T-helper 17 cell (primary cell): ENCODE measurements at places on chromosomes 16 and 17.

- no peak for DNase-seq
Measured at GRCh38 chr16:78258375-78259065, 159.1 kb downstream of the WWOX start.

- DNase-seq = no peak
Measured at GRCh38 chr16:25922438-25922837, 230.7 kb downstream of the HS3ST4 start.

DNA sequence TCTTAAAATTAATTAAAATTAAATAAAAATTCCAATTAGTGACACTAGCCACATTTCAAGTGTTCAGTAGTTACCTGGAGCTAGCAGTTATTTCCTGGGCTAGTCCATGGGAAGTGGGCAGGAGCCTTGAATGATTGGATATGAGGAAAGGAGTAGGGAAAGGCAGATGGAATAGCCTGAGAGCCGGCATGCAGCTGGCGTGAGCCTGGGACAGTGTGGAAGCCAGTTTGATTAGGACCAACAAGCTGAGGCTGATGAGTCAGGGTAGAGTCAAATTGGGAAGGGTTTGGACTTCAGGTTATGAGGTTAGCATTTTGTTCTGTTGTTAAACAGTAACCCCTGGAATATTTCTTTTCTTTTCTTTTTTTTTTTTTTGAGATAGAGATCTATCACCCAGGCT lies 15.3 kb upstream of the GNA13 start:
- DNase-seq = no peak

DNA sequence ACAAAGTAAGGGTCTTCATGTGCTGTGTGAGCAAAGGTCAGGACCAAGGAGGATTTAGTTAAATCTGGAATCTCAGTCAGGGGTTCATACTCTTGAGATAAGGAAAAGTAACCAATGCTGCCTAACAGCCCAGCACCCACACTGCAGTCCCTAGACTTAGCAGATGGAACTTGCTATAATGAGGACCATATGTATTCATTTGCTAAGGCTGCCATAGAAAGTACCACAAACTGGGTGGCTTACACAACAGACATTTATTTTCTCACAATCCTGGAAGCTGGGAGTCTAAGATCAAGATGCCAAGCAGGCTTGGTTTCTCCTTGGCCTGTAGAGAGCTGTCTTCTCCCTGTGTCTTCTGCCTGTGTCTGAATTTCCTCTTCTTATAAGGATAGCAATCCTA lies 20.8 kb downstream of the ZP2 start:
- DNase-seq = no peak

- DNase-seq = no peak
Measured at GRCh38 chr17:42436391-42436790, 13.3 kb upstream of the CAVIN1 start.

GRCh38 chr17:73548620-73549311 lies 95.5 kb downstream of the SDK2 start:
- DNase-seq = no peak

GRCh38 chr16:2778630-2778958 lies 1.5 kb upstream of the ELOB start:
- no peak for DNase-seq

GRCh38 chr17:19403021-19403420 lies 8.0 kb upstream of the RNF112 start:
- no peak for DNase-seq
